ENCODE measurements at places on chromosomes 2 and 18.
A peak's percentile ranks its signal among the peaks of the same experiment; 100 is the strongest.

GRCh38 chr2:195687320-195688086 is 30.5 kb downstream of the SLC39A10 start:
- no peak for DNase-seq

DNA sequence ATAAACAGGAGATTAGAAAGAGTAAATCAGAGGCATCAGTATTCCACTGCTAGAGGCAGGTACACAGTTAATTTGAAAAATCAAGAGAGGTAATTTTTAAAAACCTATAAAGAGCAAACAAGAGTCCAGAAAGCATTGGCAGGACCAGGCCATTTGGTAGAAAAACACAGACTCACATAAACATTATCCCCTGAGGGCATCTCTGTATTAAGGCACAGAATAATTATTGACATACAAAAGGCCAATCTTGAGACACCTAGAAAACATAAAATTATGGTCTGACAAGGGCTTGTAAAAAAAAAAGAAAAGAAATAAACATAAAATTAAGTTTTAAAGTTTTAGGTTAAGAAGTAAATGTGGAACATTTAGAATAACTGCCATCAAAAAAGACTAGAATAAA is 120.6 kb downstream of the OSBPL1A start:
- DNase-seq, result no peak

GRCh38 chr18:23689616-23690504 is 607 bp downstream of the LAMA3 start:
- no peak for DNase-seq

- no peak for DNase-seq
Measured at GRCh38 chr2:188820576-188820975, 153.6 kb upstream of the COL3A1 start.

DNA sequence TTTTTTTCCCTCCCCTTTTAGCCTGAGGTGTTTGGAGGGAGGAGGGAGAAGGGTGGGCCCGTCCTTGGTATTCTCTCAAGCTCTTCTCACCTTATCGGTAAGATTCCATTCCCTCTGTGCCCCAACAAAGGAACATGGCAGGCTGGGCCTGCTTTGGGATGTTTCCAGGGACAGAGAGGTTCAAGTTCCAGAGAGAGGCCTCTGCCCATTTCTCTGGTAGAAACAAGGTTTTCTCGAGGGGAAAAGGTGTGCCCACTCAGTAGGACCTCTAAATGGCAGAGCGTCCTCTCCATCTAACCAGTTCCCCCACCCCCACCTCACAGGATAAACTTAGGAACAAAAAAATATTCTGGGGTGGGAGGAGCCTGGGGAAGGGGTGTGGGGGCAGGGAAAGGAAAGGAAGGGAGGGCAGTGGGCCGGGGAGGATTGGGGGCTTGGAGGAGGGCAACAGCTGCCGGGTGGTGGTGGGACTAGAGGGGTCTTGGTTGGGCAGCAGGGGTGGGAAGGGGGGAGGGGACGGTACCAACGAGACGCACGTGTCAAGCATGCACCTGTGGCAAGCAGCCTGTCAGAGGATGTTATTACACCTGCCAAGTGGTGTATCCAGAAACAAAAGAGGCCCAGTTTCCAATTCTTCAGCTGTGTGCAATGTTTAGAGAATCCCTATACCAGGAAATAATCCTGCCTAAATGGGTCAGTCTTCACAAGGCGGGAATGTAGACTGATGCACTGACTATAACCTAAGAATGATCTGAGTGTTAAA is 2.1 kb downstream of the PCBP1 start:
- peak; percentile 10 for DNase-seq

GRCh38 chr2:42890791-42891355 is 98.5 kb upstream of the HAAO start:
- no peak for DNase-seq

DNA sequence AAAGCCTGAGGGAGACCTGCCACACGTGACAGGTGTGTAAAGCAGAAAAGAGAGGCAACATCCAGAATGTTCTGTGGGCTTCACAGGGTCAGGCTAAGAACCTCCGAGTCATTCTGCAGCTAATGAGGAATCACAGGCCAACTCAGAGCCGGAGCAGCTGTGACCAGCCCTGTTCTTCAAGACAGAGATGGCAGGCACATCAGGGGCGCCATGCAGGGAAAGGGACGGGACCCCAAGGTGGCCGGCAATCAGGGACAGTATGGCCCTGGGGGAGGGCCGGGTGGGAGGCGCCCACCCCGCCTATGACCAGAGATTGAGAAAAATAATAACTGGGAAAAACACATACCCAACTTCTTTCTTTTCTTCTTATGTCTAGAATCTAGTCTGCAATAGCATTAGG is 316.7 kb upstream of the SALL3 start:
- no peak for DNase-seq

GRCh38 chr18:76572518-76573247 is 77.6 kb upstream of the ZNF516 start:
- no peak for DNase-seq

- no peak for DNase-seq
Measured at GRCh38 chr2:134002391-134002790, 251.5 kb upstream of the MGAT5 start.

DNA sequence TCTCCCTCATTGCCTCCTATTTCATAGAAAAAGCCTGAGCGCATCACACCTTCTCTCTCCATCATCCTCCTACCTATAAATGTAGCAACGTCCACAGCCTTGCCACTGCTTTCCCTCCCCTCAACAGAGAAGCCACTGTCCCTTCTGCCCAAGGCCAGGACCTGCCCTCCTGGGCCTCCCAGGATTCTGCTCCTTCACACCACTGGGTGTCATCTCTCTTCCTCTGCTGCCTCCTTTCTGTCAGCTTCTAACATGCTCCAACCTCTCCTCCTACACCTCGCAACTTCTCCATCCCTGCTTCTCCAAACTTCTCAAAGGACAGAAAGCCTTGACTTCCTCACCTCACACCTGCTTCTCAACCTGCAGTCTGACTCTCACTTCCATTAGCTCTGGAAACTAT is 21.2 kb upstream of the ME2 start:
- no peak for DNase-seq

DNA sequence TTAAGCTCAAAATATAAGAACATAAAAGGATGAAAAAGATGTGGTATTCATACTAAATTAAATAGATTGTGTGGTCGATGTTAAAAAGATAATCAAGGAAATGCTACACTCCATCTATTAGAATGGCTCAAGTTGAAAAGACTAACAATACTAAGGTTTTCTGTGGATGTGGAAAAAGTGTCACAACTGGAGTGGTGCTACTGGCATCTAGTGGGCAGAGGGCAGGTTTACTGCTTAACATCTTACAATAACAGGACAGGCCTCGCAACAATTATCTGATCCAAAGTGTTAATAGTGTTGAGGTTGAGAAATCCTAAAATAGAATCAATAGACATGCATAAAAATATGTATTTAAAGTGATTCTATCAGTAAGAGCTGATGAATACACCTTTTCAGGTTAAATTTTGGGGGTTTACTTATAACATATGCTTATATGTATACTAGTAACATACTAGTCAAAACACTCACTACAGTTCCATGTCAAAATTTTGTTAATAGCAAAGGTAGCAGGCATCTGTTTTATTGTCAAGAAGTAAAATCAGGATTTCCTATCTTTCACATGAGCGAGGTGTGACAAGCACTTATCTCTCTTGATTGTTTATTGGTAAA is 91.5 kb upstream of the TMEFF2 start:
- DNase-seq, result no peak

DNA sequence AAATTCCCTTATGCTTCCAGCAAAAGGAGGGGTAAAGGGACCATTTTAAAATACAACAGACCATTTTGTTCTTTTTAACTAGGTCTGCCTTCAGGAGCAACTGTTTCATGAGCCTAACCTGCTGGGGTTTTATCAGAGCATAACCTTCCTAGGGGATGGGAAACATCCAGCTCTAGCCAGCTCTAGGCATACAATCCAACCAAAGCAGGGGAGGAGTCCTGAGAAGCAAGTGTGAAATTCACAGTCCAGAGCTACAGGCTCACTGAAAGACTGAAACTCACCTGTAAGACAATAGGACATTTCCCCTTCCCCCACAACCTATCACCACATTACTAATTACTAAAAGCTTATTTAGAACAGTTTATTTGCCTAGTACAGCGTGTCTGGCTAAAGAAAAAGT is 1296.6 kb upstream of the DDX18 start:
- DNase-seq, result no peak

- no peak for DNase-seq
Measured at GRCh38 chr18:72089432-72089831, 454.7 kb downstream of the CBLN2 start.

- no peak for DNase-seq
Measured at GRCh38 chr2:28250006-28250405, 142.7 kb upstream of the FOSL2 start.

GRCh38 chr18:25099895-25100294 is 252.1 kb downstream of the ZNF521 start:
- no peak for DNase-seq

DNA sequence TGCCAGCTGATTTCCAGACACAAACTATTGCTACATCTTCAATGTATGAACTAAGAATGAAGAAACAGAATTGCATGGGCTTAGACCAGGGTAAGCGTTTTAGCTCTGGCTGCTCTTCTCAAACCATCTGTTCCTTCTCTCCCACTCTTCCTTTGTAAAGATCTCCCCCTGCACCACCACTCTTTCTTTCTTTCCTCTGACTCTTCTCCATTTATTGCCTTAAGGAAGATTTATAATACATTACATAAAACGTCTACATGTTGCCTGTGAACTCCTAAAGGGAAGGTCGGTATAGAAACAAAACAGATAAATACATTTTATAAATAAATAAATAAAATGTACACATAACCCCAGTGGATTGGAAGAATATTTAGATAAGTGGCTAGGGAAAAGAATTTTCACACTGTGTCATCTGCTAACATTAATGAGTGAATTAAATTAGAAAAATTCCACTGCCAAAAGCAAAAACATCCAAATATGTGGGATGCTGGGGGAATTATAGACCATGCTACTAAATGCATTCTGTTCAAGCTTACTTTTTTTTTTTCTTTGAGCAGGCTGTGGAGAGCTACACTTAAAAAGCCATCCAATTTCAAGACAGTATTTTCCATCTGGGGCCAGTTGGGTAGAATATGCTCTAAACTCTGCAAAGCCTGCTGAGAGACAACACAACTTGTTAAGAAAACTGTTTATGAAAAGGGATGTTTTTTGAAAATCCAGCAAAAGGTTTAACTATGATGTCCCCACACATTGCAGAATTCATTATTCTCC is 41.5 kb downstream of the NCKAP5 start:
- no peak for DNase-seq

DNA sequence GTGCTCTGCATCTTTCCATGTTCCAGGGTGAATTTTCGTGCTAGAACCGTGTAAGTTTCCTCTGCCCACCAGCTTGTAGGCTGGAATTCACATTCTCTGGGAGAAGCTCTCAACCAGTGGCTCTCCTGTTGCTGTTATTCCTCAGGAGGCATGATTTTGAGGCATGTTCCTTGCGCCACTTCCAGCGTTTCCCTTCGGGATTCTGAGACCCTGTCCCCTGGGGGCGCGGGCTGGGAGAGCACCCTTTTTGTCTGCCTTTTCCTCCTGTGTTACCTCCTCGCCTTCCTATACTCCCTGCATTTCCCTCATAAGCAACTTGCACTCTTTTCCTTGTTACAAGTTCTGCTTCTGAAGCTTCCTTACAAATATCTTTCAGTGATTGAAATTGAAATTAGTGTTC is 156.4 kb downstream of the PTPRM start:
- no peak for DNase-seq

- DNase-seq, result no peak
Measured at GRCh38 chr2:167692191-167692590, 555.2 kb downstream of the STK39 start.

DNA sequence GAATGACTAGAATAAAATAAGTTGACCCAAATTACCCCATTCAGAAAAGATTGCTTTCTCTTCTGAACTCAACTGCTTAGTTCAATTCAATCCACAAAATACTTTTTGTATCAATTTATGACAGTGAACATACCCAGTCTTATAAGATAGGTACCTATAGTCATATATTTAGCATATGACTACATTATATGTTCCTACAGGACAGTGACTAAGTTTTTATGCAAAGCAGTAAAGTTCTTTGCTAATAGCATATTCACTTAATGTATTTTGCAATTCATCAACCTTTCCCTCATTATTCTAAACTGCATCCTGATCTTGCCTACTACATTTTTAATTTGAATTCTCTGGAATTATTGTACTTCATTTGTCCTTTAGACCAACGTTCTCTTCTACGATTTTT is 30.3 kb upstream of the C2orf15 start:
- no peak for DNase-seq

DNA sequence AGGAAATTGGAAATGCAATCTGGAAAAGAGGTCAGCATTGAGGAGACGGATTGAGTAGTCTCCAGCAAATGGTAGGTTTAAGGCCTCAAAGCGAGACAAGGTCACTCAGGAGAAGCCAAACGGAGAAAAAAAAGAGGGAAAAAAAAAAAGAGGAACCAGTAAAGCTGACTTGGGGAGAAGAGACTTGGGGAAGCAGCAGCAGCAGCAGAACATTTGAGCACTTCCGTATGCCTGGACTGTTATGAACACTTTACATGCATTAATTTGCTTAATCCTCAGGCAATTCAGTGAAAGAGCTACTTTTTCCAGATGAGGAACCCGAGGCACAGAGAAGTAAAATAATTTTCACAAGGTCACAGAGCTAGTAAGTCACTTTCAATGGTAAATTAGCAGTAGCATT is 81.3 kb downstream of the OSBPL6 start:
- no peak for DNase-seq

DNA sequence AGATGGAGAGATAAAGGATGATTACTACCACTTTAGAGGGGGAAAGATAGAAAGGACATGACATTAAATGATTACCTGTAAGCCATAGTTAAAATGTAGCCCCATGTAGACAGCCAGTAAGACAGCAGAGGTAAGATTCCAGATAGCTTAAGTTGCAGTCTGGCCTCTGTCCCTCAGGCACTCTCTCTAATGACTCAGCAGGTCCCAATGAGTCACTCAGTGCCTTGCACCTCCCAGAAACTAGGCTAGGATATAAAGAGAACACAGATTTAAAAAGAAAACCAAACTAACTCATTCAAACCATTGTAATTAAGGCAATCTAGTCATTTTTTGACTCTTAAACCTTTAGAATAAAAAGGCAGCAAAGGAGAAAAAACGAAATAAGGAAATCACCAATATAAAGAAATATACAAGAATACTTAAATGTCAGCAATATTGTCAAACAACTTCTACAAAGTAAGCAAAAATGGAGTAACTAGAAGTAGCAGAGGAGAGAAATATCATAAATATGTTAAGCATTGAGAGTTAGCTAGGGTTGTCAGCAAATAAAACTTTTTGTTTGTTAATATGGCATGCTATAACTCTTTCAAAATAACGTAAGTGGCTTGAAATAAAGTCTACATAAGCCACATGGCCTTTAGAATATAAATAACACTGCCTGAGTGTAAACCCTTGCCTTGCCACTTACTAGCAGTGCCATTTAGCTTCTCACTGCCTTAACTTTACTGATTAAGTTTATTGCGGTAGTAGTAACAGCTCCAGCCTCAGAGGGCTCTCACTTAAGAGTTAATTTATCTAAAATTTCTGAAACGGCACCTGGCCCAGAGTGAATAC is 48.5 kb downstream of the SOCS6 start:
- DNase-seq, result no peak

- DNase-seq, result no peak
Measured at GRCh38 chr2:146927080-146927711, 917.6 kb upstream of the ACVR2A start.

Measured in stimulated activated CD4-positive, alpha-beta T cell treated with anti-CD3 and anti-CD28 coated beads, Interleukin-15, amount 100 ng/mL, for 1 hour (primary cell).